ENCODE measurements at places on chromosomes 2 and 18.

- no peak for DNase-seq
These were observed 30.7 kb upstream of the FANCL start for GRCh38 chr2:58271826-58272225.

GRCh38 chr2:100240386-100240785 is 81.9 kb downstream of the LONRF2 start:
- no peak for DNase-seq

DNA sequence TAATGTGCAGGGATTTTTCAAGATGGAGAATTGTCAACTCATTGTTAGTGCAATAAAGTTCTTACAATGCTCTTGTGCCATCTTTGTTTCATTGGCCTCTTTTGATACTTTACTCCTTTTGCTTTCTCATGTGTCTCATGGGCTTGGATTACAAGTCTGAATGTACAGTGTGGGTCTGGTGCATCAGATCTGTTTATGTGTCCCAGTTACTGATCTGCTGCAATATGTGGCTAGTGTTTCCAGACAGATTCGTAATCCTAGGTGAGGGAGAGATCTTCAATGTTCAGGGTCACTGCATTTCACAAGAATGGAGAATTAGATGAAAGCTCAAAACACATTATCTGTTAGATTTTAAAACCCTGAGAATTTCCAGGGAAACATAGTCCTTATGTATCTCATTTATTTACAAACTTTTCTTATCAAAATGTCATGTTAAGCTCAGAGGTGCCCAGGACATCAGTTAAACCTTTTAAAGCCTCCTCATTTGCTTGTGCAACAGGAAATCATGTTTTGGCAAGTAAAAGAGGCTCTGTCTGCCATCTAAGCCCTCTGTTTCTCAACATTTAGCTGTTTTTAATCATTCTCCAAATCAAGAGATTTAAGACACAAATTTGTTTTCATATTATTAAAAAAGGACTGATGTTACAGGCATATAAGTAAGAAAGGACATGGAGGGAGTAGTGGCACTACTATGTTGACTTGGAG is 108.1 kb downstream of the NUP35 start:
- no peak for DNase-seq

GRCh38 chr2:101157272-101157671 is 6.1 kb upstream of the TBC1D8 start:
- DNase-seq: no peak

- peak; percentile 47 for DNase-seq
These were observed 12.8 kb downstream of the SLC30A3 start for GRCh38 chr2:27249891-27250651.

GRCh38 chr2:7030810-7031209 is 113.6 kb downstream of the RNF144A start:
- no peak for DNase-seq

GRCh38 chr18:41809652-41810051 is 145.4 kb upstream of the PIK3C3 start:
- no peak for DNase-seq

GRCh38 chr2:210038078-210038477 is 35.6 kb downstream of the RPE start:
- DNase-seq: no peak

DNA sequence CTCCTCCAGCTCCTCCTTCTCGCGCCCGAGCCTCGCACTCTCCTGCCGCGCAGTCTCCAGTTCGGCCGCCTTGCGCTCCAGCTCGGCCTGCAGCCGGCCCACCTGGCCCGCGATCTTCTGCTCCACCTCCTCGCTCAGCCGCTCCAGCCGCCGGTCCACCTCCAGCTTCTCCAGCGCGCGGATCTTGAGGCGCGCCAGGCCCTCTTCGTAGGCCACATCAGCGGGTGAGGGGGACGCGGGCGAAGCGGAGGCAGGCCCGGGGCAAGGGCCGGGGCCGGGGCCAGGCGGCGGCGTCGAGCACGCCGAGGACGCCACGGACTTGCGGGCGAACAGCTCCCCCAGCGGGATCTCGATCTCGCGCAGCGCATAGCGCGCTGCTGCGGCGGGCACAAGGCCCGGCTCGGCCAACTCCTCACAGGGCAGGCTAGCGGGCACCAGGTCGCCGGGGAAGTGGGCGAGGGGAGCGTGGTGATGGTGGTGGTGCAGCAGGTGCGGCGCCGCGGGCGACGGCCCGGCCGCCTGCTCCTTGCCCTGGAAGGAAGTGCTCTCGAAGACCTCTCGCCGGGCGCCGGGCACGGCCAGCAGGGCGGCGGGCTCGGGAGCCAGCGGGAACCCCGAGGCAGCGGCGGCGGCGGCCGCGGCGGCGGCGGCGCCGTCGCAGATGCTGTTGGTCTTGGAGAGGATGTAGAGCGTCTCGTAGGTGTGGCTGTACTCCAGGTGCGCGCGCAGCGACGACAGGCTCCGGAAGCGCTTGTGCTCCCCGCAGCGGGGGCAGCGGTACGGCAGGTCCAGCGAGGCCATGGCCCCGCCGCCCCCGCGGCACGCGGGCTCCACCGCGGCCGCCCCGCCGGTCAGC is 15.2 kb downstream of the FBXO41 start:
- peak; percentile 73 for DNase-seq

DNA sequence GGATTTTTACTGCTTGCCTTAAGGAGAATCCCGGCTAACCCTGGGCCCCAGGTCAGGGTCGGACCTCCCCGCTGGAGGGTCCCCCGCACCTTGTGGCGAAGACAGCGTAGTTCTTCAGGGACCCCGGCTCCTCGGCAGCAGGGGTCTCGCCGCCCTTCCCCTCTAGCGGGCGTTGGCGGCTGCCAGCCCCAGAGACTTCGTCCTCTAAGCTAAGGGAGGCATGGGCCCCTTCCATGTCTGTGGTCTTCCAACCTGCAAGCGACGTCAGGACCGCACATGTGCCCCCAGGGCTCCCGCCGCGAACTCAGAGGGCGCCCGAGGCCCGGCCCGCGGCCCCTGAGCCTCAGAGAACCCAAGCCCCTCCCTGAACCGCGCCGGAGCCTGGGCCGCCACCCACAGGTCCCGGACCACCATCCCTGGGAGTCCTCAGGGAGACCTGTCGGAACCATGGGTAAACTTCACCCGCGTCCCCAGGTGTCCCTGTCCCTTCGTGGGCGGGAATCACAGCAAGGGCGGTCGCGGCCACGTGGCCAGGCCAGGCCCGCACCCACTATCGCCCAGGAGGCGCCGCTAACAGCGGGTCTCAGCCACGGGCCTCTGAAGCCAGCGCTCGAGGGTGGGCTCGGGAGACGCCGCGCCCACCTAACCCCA is 562 bp downstream of the ANKMY1 start:
- no peak for DNase-seq

- DNase-seq: no peak
These were observed 17.4 kb downstream of the NTSR2 start for GRCh38 chr2:11652553-11652952.

- no peak for DNase-seq
These were observed 42.6 kb downstream of the PKP4 start for GRCh38 chr2:158499383-158499782.

DNA sequence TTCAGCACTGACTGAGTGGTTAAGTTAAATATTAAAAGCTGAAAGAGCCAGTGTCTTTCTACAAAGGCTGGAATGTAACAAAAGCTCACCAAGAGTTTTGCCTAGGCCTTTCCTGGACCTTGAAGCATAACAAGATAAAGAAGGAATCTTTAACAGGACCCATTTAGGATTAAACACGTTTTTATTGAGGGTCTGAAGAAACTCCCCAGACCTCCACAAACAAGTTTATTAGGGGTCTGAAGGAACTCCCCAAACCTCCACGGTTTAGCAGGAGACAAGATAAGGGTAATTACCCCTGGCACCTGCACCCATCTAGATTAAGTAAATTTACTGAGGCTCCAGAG is 104.0 kb downstream of the ACAA2 start:
- DNase-seq: no peak

GRCh38 chr18:67845035-67845434 is 328.5 kb upstream of the DSEL start:
- DNase-seq: no peak

- DNase-seq: no peak
These were observed 69.2 kb downstream of the HIBCH start for GRCh38 chr2:190250421-190250820.

DNA sequence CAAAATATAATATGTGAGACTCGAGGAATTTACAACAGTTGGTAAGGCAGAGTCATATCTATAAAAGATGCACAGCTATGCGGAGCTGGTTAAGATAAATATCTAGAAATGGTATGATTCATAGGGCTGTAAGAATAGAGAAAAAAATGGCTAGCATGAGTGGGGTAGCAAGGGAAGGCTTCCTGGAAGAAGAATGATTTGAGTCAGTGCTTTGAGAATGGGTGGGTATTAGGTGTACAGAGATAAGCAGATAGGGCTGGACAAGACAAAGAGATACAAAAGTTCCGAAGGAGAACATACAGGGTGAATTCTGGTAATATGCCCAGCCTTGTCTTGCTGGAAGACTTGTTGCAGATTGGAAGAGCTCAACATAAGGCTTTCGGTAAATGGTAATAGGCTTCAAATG is 291.5 kb upstream of the CCDC68 start:
- no peak for DNase-seq

- DNase-seq: no peak
These were observed 685.2 kb downstream of the DCC start for GRCh38 chr18:53025247-53025646.

DNA sequence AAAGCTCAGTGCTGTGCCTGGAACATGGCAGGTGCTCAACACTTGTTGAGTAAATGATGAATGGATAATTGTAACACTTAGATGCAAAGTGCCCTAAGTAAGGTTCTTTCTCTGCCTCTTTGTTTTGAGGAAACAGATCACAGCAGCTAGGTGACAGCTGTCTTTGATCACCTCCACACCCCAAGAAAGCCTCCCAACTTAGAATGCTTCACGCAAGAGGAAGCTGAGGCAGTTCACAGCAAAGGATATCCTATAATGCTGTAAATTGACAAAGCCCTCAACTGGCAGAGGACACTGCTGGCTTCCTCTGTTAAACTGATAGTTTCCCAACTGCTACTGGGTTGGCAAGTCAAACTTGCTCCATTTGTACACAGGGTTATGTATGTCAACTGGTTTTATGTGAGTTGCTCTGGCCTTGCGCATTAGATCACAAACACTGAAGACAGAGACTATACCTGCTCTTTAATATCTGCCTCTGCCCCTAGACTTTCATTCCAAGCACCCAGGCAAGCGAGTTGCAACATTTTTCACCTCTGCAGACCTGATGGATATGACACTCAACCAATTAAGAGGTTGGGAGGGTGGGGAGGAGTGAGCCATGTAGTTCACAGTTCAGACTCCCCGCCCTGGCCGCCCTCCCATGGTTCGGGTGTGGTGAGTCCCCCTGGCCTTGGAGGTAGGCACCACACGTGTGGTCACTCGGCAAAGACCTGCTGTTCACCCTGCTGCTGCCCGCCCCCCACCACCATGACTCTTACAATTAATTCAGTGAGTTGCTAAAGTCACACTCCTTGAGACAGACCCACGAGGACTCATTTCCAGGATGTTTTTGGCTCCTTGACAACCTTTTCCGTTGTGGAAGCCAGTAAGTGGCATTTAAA is 4.8 kb upstream of the MALL start:
- no peak for DNase-seq

- DNase-seq: no peak
These were observed 42.9 kb downstream of the RBKS start for GRCh38 chr2:27847333-27847732.

DNA sequence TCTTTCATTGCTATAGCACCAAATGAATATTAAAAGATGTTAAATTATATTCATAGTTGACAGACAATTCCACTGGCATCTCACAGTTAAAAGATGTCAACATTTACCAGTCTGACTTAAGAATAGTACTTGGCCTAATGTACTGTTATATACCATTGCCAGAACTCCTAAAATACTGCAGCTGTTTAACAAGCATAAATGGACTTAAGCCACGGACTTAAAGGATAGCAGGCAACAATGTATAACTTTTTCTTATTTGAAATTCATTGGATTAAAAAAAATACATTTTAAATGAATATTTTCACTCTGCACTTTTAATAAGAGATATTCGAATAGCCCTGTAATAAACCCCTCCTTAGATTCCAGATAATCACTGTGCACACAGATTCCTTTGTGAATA is 3.8 kb downstream of the TCF4 start:
- DNase-seq: no peak

Measured in activated T-helper 1 cell treated with anti-CD3 and anti-CD28 coated beads, Interleukin-12 subunit alpha, Interleukin-12 subunit beta, Interleukin-2, Interleukin-4 antibody, amounts not matched to agents 30 ng/mL and 10 ng/mL and 1 ng/mL, durations not matched to agents 14 hours and 24 hours and 36 hours (primary cell).